Activated T-helper 1 cell treated with anti-CD3 and anti-CD28 coated beads, Interleukin-12 subunit alpha, Interleukin-12 subunit beta, Interleukin-2, Interleukin-4 antibody, amounts not matched to agents 30 ng/mL and 10 ng/mL and 1 ng/mL, durations not matched to agents 14 hours and 24 hours and 36 hours (primary cell): ENCODE measurements at places on chromosomes 2 and 18.

GRCh38 chr2:118834440-118834810 lies 13.0 kb downstream of the EN1 start:
- DNase-seq = no peak

GRCh38 chr2:20471148-20471547 lies 24.3 kb downstream of the RHOB start:
- DNase-seq = no peak

- no peak for DNase-seq
Observed at GRCh38 chr18:67553437-67553836, 36.9 kb upstream of the DSEL start.

GRCh38 chr2:237698358-237698694 lies 70.9 kb downstream of the LRRFIP1 start:
- no peak for DNase-seq

- DNase-seq = no peak
Observed at GRCh38 chr2:120052597-120052996, 39.7 kb downstream of the EPB41L5 start.

- DNase-seq = no peak
Observed at GRCh38 chr18:71028285-71028762, 739.5 kb downstream of the SOCS6 start.

GRCh38 chr2:109396202-109397180 lies 217.3 kb downstream of the SEPTIN10 start:
- DNase-seq = no peak

DNA sequence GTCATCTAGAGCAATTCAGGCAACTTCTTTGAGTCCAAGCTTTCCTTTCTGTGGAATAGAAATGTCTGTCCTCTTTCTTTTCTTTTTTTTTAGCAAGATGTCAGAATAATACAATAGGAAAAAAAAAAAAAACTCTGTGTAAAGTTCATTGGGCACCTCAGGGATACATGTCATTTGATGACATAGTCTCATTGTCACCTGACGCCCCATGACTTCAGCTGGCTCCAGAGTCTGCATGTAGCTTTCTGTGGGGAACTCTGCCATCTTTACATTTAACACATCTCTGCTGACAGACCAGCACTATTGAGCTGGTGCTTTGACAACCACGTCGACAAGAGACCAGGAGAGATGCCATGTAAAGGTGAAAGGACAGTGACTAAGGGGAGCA lies 172.5 kb upstream of the KLF7 start:
- DNase-seq = no peak

GRCh38 chr2:26743852-26744251 lies 20.2 kb upstream of the SLC35F6 start:
- no peak for DNase-seq

- DNase-seq = no peak
Observed at GRCh38 chr2:237900891-237901831, 41.7 kb downstream of the RAMP1 start.

DNA sequence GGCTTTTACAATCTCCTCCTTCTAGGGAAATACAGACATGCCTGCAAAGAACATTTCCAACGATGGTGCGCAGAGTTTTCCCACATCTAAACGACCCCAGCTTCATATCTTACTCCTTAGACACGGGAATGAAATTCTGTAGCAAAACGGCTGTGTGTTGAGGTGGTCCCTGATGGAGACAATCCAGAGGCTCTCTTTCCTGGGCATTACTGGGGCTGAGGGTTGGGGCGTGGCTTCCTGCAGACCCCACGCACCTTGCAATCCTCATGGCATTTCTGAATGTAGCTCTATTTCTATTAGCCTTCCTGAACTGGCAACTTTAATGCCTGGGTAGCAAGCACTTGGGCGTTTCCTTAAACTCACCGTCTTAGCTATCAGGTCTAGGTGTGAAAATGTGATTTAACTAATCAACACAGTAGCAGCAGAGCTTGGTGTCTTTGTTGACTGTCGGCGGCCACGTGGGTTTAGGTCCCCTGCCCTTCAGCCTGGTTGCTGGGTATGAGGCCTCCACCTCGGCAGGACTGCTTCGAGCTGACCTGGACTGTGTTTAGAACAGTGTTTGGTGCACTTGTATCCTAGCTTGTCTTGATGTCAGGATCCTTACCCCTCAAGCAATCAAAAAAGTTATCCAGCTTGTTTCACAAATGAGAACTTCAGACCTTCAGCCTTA lies 242.8 kb downstream of the GBX2 start:
- DNase-seq = no peak

- DNase-seq = no peak
Observed at GRCh38 chr2:209772290-209772685, 656 bp downstream of the UNC80 start.

DNA sequence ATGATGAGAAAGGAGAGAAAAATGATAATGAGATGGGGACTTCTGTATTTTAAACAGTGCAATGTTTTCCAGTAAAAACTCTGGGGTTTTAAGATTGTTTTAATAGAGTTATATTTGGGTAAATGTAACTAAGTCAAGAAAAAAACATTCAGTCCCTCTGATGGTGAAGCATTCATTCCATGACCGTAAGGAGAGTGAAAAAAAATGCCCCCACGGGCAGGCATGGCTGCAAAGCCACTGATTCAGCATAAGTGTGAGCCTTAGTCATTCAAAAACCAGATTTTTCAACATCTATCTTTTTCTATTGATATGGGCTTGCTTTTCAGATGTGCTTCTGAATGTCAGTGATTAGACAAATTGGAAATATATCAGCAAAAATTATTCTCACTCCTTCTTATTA lies 957.8 kb downstream of the SLC4A3 start:
- DNase-seq = no peak

DNA sequence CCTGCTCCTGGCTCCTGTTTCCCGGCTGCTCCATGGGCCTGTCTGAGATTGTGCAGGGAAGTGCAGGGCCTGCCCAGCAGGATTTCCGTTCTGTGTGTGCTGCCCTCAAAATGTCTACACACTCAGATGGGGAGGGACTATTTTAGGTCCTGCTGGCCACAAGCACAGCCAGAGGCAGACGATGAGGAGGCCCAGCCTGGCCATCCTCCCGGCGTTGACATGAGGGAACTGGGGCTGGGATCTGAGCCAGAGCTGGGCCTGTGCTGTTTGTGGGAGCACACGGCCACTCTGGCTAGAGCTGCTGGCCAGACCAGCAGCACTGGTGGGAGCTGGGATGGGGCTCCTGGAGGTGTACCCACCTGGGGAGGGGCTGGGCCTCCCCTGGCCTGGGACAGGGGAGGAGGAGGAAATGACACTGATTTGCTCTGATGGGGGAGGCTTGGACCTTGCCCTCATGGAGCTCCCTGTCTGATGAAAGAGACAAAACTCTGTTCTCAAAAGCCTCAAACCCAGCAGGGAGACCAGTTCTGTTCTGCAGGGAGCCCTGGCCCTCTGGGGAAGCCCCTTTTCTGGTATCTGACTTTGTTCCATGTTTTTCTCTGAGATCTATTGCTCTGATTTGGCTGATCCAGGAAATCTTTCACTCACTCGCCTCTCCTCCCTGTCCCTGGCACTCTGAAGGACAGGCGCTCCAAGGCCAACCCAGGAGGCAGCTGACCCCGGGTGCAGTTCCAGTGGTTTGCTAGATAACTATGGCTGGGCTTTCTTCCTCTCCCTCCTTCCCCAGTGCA lies 161.8 kb downstream of the DYSF start:
- no peak for DNase-seq

DNA sequence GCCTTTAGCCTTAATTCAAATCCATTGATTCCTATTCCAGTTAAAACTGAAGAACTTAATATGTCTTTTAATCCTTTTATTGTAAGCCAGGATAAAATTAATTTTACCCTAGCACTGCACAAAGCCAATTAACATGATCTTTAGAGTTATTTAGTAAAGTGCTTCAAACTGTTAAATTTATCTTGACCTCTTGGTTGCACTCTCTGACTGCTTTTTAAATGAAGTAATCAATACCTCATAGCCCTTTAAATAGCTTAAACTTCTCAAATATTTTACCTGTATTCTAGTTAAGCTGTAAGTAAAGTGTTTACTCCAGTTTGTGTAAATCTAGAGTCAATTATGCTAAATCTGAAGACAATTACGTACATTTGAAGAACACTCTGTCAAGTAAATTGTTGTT lies 221.0 kb downstream of the WDR7 start:
- no peak for DNase-seq

DNA sequence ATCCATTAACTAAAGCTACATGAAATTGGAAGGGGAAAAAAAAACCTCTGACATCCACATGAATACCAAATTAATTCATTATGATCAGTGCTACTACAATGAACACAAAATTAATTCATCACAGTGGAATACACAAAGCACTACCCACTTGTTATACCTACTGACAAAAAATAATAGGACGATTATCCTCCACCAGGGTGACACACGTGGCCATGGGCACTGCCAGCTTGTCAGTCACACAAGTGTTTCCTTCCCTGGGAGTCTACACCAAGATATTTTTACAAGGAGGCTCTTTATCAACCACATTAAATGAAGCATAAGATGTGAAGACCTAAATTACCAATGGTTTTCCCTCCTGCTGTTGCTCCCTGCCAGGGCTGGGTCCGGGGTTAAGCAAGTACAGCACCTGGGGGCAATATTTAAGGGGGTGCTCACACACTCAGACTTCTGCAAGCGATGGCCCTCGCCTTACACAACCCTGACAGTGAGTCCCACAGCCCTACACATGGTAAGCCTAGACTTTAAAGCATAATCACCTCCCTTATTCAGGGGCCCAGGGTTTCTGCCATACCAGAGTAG lies 90.1 kb downstream of the TCF4 start:
- DNase-seq = no peak

DNA sequence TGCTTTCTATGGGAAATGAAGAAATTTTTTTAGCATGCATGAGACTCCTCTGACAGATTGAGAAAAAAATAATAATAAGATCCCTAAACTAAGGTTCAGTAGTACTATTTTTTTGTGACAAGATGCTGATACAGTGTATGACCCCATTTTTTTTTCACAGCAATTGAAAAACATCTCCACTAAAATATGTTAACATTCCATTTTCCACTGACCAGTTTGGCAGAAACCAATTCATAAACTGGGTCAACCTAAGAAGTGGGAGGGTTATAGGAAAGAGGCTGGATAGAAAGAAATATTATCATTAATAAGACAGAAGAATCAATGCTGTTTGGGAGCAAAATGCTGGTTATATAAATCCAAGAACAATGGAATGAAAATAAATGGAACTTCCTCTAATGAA lies 182.7 kb downstream of the ANTXR1 start:
- no peak for DNase-seq

DNA sequence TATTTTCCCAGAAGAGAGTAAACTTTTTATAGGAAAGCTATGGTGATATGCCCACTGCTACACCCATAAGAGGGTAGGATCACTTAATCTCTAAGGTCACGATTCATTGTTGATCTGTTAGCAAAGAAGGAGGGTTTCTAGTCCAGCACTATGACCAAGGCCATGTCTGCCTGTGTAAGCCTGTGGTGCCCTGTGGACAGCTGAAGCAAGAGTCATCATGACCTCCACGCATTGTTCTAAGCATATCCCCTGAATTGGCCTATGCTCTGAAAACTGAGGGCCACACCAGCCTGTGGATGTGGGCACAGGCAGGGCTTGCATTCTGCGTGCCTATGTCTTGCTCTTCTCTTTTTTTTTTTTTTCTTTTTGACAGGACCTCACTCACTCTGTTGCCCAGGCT lies 89.8 kb upstream of the SMIM21 start:
- DNase-seq = no peak

- no peak for DNase-seq
Observed at GRCh38 chr2:105876191-105876590, 131.5 kb downstream of the NCK2 start.

- DNase-seq = peak; percentile 61
Observed at GRCh38 chr18:45686891-45687611, 36.9 kb upstream of the SLC14A1 start.

GRCh38 chr2:128344101-128344500 lies 25.4 kb upstream of the HS6ST1 start:
- no peak for DNase-seq

- DNase-seq = no peak
Observed at GRCh38 chr2:63009490-63009889, 41.1 kb upstream of the OTX1 start.

DNA sequence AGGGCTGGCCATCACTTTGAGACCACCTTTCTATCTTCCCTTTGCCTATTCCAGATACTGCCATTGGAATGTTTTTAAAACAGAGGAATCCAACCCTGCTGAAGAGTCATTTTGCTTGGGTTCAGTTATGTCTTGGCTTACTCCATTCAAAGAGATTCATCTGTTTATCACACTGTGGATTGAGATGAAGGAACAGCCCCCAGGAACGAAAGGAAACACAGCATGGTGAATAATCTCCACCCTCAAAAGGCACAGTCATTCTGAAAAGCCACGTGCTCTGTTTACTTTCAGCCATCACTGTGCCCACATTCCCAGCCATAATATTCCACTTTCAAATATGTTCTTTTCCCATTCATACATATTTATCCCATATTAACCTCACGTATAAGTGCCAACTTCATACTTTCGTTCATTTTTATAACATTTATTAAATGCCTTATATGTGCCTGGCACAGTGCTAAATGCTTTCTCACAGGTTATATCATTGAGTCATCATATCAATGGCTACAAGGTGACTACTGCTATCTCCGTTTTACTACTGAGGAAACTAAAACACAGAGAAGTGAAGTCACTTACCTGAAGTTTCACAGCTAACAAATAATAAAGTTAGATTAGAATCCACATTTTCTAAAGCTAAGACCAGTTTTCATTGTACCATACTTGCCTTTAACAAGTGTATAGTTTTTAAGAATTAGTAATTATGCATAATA lies 143.6 kb downstream of the OSR1 start:
- no peak for DNase-seq

DNA sequence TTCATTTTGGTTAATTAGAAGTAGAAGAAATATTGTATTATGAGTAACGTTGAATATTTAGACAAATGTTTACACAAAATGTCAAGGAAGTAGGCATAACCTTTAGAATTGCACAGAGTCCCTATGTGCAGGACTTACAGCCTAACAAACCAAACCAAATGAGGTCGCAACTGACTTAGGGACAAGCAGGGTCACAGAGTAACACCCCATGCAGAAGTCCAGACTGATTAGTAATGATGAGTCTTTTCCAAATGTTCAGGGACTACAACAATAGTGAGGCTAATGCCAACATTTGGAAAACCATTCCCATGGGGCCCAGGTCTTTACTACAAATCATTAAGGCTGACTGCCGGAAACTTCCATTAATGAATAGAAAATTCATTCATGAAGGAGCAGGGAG lies 452.5 kb upstream of the CHAC2 start:
- no peak for DNase-seq

DNA sequence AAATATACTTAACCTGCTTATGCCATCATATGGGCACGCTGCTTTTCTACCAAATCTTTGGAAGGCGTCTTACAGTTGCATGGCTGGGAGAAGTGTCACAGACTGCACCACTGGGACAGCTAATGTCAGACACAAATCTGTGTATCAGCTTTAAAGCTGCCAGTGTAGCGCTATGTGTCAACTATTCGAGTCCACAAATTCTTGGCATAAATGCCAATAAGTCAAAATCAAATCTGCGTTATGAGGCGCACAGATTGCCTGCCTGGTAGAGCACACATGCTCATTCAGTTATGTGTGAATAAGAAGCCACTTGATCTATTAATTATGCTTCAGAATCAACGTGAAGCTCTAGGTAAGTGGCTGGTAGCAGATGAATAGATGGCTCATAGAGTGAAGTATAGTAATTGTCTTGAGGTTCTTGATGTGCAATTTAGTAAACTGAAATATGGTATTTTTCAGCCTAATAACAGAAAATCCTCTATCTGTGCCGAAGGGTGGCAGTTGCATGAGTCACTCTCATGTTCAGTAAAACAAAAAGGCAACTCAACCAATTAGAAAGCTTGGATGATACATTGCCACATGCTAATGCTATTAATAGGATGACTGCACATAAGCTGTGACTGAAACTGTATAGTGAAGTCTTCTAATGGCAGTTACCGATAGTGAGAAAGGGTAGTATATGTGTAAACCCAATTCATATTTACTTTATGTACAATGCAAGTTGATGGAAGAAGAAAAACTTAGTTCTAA lies 52.0 kb downstream of the DCC start:
- DNase-seq = no peak
